Cerebellar cortex (tissue), 1 donor: ENCODE measurements at places on chromosomes 3 and 15.

- DNase-seq: no peak
Observed at GRCh38 chr3:195003006-195003892, 267.7 kb downstream of the XXYLT1 start.

GRCh38 chr3:196670339-196670738 is 30.8 kb downstream of the NRROS start:
- DNase-seq: no peak

DNA sequence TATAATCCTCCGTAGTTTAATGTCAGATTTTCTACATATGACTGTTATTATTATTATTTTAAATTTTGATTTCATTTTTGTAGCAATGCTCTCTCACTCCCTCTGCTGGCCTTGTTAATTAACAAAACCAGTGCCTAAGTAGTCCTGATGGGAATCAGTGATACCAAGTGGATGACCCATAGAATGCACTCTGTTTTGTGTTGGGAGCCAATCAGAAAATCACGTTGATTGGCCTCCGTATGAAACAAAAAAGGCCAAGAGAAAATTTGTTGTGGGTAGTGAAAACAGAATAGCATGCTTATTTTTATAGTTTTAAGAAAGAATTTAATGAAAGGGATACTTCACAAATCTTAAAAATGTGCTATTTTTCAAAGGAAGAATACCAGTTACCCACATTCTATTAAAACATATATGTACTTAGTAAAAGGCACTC is 34.4 kb upstream of the MEIS2 start:
- DNase-seq: peak; percentile 40

DNA sequence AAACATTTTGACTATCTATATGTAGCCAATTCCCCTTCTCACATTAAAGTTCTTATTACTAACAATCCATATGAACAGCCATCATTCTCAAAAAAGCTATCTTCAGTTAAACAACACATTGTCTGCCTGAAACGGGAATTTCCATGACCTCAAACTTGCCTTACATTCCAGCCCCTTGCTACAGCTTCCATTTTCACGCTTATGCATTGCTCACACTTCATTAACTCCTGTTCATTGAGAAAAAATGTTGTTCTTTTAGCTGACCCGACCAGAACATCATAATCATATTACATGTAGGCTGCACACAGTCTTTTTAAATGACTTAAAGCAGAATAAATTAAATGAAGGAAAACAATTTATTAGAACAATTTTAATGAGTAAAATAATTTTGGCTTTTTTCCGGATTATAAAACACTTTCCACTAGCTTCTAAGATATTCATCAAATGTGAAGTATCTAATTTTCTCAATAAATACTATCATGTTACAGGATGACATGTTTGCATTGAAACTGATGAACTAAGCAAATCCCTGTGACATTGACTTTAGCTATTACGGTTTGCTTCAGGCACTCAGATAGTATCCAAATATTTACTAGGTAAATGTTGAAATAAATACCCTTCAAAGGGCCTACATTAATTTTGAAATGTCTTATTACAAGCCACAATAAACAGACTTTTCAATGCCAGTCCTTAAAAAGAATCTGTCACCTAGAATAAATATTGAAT is 49.9 kb downstream of the P3H2 start:
- no peak for DNase-seq

DNA sequence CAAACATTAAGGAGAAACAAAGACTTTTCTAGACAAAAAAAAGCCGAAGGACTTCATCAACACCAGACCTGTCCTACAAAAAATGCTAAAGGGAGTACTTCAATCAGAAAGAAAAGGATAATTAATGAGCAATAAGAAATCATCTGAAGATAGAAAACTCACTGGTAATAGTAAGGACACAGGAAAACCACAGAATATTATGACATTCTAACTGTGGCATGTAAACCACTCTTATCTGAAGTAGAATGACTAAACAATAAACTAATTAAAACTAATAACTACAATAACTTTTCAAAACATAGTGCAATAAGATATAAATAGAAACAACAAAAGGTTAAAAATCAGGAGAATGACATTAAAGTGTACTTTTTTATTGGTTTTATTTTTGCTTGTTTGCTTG is 584.5 kb upstream of the CCDC54 start:
- DNase-seq: no peak

DNA sequence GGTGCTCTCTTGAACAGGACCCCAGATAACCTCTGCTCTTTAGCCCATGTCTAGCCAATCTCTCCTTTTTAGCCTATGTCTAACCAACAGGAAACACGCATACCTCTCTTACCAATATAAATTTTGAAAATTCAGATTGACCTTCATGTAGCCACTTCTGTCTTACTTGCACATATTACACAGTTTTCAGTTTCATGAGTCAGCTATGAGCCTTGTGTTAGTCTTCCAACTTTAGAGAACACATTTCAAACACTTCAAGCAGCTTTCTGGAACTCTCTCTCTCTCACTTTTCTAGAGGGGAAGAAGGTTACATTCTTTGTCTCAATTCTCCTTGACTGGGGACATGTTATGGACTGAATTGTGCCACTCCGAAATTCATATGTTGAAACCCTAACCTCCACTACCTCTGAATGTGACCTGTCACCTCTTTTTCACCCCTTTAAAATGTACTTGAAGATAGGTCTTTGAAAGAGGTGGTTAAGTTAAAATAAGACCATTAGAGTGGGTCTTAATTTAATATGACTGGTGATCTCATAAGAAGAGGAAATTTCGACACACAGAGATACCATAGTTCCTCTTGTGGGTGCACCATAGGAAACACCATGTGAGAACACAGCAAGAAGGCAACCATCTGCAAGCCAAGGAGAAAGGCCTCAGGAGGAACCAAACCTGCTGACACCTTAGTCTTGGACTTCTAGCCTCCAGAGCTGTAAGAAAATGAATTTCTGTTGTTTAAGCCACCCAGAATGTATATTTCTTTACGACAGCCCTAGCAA is 480.3 kb upstream of the ALCAM start:
- DNase-seq: no peak

DNA sequence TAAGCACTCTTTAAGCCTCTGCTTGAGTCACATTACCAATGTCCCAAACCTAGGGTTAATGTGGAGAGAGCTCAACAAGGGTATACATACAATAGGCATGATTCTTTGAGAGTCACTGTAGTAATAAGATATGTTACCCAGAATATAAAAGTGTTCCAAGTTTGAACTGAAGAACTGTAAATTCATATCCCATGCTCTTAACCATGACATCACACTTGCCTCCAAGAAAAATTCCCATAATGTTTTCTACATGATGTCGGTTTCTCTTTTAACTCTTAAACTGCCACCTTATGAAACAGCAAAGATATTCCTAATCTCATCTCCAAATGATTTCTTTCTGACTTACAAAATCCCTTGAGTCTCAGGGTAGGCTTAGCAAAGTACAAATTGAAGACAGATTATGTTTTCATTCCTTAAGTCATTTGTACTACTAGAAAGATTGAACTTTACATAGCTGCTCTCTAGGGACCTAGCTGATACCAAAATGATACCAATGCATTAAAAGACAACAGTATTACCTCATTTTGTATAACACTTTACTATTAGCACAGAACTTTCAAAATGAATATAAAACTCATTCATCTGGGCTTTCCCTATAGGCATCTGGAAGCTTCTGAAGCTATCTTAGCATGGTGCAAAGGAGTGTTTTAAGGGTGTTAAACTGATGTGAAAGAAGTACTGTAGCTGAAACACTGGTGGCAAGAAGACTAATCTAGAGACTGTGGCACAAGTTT is 127.1 kb downstream of the KCNMB2 start:
- no peak for DNase-seq

- DNase-seq: peak; percentile 54
Observed at GRCh38 chr3:52385157-52385556, 59.7 kb downstream of the SEMA3G start.
